ENCODE measurements at places on chromosomes 7 and 10. TPM values are rescaled to one million over a fixed set of nuclear protein-coding genes. Genes with fewer than 3 reads are reported as not detected.

DNA sequence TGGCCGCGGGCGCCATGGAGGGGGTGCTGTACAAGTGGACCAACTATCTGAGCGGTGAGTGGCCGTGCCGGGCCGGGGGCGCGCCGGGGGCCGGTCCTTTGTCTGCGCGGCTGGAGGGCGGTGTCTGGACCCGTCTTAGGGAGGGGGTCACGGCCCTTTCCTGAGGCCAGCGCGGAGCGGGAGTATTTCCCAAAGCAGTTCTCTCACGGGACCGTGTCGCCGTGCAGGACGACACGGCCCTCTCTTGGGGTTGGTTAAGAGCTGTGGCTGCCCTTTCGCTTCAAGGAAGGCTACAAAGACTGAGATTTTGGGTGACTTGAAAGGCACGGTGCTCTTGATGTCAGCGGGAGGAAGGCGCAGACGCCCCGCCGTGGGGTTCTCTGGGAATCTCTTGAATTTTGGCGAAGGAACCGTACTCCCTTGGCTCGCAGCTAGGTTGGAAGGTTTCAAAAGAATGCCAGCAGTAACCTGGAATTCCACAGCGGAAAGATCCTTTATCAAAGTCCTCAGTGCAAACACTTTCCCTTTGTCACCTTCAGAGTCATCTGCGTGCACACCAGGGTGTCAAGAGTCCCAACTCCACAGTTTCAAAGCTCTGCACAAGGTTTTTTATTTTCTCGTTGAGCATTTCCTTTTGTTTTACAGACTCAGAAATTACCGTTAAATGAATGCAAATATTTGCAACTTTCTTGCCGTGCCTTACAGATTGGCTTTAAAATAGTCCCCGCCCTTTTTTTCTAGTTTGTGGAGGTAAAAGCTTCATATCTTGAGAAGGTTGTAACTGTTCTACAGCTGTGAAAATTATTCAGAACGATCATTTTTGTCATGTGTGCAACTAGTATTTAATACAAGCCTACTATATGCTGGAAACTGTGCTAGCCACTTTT lies 780 bp downstream of the PLEKHA8 start:
- peak; percentile 36 for DNase-seq

GRCh38 chr7:152072421-152072820 lies 46.9 kb downstream of the GALNT11 start:
- no peak for DNase-seq

LIPM gene
- total RNA-seq, result not detected

DNA sequence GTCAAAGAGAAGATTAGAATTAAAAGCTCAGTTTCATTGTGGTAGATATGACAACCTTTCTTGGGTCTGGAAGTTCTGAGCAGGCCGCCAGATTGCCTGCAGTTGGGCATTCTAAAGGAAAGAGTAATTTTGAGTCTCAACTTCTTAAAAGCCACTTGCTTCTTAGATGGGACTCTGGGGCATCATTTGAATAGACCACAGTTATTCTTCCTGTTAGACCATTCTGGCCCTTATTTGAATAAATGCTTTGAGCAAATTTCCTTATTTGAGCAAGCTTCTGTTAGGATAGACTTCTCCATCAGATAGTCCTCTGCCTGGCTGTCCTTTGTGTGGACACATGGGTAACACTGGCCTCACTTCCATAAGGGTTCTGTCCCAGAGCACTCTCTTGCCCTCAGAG lies 40.2 kb downstream of the SND1 start:
- DNase-seq, result no peak

RTKN2 gene
- 20.2 TPM for total RNA-seq

DNA sequence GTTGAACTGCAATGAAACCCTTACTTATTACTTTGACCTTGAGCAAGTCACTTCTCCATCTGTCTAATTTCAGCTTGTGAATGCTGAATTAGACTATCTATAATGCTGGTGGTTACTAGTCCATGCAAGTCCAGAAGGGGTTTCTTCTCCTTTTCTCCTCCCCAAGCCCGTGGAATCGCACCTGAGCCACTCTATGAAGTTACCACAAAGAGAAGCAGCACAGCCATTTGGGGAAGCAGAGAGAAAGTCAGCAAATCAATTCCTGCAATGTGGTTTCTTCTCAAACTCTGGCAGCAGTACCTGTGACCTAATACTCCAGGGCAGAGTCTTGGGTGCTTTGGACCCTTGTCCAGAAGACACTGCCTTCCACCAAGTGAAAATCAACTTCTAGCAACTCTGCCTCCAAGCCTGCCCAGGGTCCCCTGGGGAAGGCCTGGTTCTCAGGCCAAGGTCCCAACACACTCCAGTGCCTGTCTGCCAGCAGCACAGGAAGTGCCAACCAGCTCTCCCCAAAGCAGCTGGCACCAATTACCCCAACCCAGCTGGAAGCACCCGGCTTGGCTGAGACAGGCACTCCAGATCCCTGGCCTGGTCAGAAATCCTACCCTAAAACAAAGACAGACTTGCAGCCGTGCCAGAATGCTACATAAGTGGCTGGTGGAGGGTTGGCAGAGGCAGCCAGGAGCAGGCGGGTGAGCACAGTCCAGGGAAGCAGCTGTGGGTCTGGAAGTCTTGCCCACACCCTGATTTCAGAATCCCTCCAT lies 200.3 kb downstream of the LSM5 start:
- no peak for DNase-seq

FRMPD2 gene
- total RNA-seq, result not detected

- peak; percentile 84 for DNase-seq
These were observed 98.5 kb downstream of the CABCOCO1 start for GRCh38 chr10:61760943-61761824.

- DNase-seq, result no peak
These were observed 209.1 kb downstream of the PRPF18 start for GRCh38 chr10:13795653-13796555.

DNA sequence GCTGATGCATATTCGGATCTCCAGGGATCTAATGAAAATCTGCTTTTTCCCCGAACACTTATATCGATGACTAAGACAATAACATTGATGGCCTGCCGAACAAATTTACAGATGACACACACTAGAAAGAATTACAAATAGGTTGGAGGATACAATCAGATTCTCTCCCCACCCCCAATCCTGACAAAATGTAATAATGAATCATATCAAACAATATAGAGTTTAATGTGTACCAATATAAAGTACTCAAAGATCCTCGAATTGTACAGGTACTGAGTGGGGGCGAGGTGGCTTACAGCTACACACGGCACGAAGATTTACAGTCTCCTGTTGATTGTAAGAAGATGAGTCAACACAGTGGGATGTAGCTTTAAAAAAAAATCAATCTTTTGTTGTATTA lies 182.7 kb upstream of the MKLN1 start:
- DNase-seq, result peak; percentile 11

GRCh38 chr7:50640779-50641178 lies 75.6 kb upstream of the DDC start:
- DNase-seq, result no peak

IGFBP3 gene
- 62.0 TPM for total RNA-seq

DNA sequence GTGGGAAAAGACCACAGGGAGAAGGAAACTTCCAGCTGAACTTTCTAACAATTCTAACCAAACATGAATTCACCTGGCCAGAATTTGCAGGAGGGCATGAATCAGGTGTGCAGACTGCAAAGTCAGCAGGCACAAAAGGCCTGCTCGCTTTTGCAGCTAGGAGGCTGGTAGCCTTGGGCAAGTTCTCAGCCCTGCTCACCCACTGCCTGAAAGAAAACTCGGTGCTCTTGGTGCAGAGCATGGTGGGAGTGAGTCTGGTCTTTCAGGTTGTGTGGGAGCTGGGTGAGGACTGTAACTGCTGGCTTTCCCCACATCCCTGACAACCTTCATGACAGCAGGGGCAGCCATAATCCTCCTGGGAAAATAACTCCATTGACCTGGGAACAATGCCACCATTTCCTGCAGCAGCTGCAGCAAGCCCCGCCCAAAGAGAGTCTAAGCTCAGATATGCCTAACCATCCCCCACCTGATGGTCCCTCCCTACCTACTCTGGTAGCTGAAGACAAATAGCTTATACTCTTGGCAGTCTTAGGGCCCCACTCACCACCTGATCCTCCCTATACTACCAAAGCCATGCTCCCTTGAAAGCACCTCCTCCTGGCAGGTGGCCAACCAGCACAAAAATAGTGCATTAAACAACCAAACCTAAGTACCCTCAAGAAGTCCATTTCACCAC lies 31.6 kb downstream of the ZNF117 start:
- peak; percentile 13 for DNase-seq

GRCh38 chr7:127320974-127321373 lies 68.2 kb upstream of the GRM8 start:
- DNase-seq, result no peak

GRCh38 chr10:110042891-110043290 lies 35.1 kb downstream of the ADD3 start:
- DNase-seq, result no peak

- no peak for DNase-seq
These were observed 28.3 kb upstream of the PIK3CG start for GRCh38 chr7:106836816-106837215.

- no peak for DNase-seq
These were observed 55.2 kb upstream of the GDF10 start for GRCh38 chr10:47244560-47245500.

- DNase-seq, result no peak
These were observed 280.1 kb downstream of the TNS3 start for GRCh38 chr7:47301657-47302295.

DNA sequence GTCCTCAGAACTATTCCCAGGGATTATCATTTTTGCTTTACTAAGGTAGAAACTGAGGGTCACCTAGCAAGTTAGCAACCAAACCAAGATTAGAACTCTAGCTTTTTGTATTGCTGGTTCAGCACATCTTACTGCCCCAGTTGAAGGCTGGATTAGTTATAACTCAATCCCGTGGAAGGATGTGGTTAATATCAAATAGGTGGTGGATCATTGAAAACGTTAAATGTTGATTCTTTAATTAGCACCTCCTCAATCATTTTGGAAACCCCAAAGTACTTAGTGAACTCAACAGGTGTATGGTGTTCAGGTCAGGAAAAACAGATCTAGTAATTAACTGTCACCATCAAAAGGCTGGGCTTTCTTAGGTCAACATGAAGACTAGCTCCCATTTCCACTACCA lies 152.4 kb downstream of the ARID5B start:
- no peak for DNase-seq

AGAP4 gene
- 3.2 TPM for total RNA-seq

DNA sequence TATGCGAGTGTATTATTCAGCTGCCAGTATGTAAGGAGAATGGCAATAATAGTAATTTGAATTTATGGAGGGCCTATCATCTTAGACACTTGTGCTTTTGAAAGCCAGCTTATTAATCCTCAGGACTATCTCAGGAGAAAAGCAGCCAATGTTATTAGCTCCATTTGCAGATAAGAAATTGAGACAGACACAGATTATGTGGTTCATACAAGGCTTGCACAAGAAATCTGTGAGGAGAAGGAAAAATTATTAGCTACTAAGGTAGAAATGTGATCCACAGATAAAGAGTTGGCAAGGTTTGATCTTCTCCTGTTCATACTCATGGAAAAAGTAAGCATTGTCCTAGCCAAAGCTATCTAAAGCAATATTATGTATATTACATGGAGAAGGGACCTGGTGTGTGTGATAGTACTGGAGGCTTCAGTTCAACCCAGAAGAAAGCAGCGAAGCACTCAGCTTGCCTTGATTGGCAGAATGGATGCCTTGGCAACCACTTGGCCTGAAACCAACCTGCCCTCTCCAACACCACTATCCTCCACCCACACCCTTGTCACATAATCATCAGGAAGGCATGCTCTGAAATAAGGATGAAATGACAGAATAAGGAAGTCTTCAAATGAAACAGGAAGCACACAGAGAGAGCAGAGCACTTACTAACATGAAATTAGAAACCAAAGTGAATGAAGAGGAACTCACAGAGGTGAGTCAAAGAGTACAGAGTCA lies 18.0 kb downstream of the MACC1 start:
- peak; percentile 67 for DNase-seq

DNA sequence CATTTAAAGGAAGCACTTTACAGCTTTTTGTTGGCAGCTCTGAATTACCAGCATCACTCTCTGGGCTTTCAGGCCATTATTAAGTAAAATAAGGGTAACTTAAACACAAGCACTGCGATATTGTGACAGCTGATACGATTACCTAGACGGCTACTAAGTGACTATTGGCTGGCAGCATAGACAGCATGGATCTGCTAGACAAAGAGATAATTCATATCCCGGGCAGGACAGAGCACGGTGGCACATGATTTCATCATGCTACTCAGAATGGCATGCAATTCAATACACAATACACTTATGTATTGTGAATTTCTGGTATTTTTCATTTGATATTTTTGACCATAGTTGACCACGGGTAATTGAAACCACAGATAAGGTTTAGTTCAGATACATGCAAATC lies 522.0 kb upstream of the LRRN3 start:
- DNase-seq, result no peak

- DNase-seq, result no peak
These were observed 94.7 kb downstream of the WDR11 start for GRCh38 chr10:120945801-120946302.

DNA sequence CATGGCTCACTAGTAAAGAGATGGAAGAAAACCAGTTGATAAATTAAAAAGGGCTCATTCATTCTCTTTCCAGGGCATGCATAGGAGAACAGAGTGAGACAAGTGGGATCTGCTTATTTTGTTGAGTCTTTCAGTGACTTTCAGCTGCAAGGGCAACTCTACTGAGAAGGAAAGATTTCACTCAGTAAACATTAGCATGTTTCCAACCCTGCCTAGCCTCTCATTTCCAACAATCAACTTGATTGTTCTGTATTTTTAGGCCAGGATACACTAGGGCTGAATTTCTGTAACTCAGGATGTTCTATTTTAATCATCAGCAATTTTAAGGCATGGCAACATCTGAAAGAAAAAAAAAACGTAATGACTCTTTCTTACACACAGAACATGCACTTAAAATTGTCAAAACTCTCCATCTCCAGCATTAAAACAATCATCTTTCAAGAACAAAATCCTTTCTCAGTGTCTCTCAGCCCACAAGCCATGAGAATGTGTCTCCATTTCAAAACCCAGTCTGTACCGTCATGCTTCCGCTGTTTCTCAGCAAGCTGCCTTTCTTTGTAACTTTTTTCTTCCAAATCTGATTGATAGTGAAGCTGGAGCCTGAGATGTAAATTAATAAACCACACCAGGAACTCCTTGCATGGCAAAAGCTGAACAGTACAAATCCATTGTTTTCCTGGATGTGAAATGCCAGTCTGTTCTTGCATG lies 147.2 kb upstream of the KLF14 start:
- no peak for DNase-seq

- no peak for DNase-seq
These were observed 33.0 kb downstream of the RALA start for GRCh38 chr7:39656415-39656814.

- no peak for DNase-seq
These were observed 51.8 kb downstream of the ARHGAP22 start for GRCh38 chr10:48552946-48553564.
